NCI-H2081 (cell line): ENCODE measurements at places on chromosomes 4 and X.
A peak's percentile ranks its signal among the peaks of the same experiment; 100 is the strongest.

- no peak for DNase-seq
These were observed 137.1 kb downstream of the GASK1B start for GRCh38 chr4:158035662-158036195.

DNA sequence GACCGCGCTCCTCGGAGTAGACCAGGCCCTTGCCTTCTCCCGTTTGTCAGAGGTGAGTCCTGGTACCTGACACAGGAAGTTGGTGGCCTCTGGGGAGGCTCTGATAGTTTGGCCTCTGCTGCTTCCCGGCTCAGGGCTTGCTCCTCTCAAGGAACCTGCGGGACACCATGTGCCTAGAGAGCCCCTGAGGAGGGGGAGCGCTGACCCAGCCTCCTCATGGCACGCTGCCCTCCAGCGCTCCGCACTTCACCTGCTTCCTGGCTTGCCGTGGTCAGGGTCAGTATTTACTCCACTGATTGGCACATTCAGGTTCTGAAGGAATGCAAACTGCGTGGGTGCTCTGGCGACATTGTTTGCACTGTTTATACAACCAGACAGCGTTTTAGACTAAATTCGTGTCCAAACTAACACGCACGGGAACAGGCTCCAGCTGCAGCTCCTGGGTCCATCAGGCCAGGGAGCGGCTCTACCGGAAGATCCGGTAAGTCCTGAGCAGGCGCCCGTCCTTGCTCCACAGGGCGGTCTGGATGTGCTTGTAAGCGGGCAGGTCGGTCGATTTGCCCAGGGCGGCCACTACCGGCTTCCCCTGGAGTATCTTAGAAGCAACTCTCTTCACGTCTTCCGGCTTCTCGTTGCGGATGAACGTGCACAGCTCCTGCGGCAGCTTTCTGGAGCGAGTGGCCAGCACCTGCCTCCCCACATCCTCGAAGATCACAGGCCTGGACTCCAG, 121.6 kb upstream of the GRID2 start:
- DNase-seq, result no peak

- DNase-seq, result no peak
These were observed 1015.1 kb downstream of the RPA4 start for GRCh38 chrX:97898798-97899197.

GRCh38 chrX:137366018-137366633, 199.8 kb upstream of the ZIC3 start:
- peak; percentile 36 for DNase-seq

- no peak for DNase-seq
These were observed 5.2 kb upstream of the EFNB1 start for GRCh38 chrX:68823413-68824151.

DNA sequence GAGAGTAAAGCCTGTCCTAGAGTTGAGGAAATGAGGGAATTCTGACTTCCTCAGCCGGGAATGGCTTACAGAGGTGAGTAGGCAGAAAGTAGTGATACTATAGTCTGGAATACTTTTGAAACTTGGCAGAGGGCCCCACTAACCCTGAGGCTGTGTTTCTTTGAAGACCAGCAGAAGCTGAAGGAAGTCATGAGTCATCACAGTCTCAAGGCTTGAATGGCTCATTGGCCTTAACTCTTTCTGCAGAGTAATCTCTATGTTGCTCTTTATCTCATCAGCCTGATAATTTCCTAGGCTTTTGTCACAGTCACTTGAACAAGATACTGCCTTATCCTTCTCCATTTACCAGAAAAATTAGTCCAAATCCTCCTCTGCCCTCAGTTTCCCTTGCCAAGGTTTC, 80.8 kb downstream of the ANKRD50 start:
- no peak for DNase-seq

DNA sequence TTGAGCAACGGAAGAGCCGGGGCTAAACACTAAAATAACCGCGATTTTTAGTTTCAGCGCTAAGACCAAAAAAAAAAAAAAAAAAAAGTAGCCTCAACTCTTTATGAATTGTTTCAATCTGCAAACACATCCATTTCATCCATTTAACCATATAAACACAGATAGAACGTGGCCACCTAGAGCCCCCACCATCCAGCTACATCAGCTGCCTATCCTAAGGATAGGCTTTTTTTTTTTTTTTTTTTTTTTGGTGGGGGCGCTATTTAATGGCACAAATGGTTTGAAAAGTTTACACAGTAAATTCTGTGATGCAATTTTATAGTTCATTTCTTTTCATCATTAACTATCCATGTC, 492 bp upstream of the HDAC8 start:
- no peak for DNase-seq

- no peak for DNase-seq
These were observed 3.6 kb downstream of the ANXA10 start for GRCh38 chr4:168095776-168096406.

- DNase-seq, result no peak
These were observed 291.3 kb downstream of the GALNTL6 start for GRCh38 chr4:172104539-172104938.

DNA sequence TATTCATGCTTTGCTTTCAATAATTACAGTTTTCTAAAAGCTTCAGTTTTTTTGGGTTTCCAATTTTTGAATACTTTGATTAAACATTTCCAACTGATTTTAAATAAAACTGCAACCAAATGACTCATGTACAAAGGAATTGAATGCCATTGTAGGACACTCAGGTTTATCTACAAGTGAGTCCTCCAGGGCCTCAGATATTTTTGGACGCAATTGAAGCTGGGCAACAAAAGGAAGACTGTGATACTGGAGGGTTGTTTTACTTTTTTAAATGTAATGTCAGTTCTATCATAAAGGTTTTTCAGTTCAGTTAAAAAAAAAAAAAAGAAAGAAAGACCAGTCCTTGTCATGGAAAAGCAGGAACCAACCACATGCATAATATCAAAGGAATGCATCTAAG, 64.2 kb downstream of the MAGEA10 start:
- no peak for DNase-seq

DNA sequence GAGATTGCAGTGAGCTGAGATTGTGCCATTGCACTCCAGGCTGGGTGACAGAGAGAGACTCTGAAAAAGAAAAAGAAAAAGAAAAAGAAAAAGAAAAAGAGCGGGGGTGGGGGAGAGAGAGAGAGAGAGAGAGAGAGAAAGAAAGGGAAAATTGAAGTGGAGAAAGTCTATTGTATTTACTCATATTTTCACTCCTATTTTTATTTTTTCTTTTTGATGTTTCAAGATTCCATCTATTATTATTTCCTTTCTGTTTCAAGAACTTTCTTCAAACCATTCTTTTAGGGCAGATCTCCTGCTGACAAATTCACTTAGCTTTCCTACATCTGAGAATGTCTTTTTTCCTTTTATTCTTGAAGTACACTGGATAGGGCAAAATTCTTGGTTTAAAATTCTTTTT, 57.5 kb upstream of the HDAC8 start:
- no peak for DNase-seq

GRCh38 chr4:54082168-54082567, 17.8 kb upstream of the CHIC2 start:
- peak; percentile 4 for DNase-seq

GRCh38 chr4:87387237-87387636, 3.8 kb downstream of the HSD17B11 start:
- DNase-seq, result no peak

DNA sequence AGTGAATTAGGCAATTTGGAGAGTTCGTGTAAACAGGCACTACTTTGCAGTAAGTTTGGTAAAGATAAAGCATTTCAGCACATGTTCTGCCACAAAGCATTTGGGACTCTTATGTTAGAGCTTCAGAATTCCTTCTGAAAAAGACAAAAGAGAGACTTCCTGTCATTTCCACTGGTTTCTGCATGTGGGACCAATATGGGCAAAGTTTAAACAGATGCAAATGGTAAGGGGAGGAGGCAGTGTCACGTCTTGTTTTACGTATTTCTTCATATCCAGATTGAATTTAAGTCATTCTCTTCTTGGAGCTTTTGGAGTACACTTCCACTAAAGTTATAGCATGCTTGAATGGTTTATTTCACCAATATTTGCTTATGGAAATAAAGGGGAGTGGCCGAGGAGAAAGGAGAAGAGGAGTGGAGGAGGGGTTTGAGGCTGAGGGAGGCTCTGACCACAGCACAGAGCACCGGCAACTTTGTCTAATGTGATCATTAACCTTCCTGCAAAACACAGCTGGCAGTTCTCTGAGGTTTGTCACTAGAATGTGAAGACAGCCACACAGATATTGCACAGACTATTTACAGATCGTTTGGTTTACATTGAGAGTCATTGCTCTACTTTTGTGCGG, at the start of gene APELA:
Gene APELA, plus strand, starts transcription at position 479 of the 625 bp plus-strand sequence. CDS start 154 bp downstream, outside the sequence.
- DNase-seq, result peak; percentile 1

GRCh38 chr4:1105067-1105466, 8.3 kb downstream of the RNF212 start:
- no peak for DNase-seq

- DNase-seq, result peak; percentile 28
These were observed 831.9 kb downstream of the TRIML1 start for GRCh38 chr4:188971125-188971524.

- no peak for DNase-seq
These were observed 195.4 kb downstream of the ANAPC10 start for GRCh38 chr4:144902614-144903013.

GRCh38 chr4:20395160-20395773, 143.6 kb downstream of the SLIT2 start:
- peak; percentile 99 for DNase-seq

DNA sequence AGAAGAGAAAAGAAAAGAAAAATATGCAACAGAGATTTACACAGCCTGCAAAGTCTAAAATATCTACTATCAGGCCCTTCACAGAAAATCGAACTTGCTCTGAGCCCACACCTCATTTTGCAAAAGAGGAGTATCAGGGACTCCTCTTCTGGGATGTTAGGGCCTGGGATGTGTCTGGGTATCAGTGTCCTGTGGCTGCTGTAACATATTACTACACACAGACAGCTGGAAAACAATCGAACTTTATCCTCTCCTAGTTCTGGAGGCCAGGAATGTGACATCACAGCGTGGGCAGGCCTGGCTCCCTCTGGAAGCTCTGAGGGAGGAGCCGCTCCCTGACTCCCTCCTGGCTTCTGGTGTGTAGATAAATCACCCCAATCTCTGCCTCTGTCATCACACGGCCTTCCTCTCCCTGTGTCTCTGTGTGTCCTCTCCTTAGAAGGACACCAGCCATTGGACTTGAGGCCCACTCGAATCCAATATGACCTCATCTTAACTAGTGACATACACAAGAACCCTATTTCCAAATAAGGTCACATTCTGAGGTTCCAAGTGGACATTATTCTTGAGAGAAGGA, 52.9 kb downstream of the PPP2R2C start:
- DNase-seq, result no peak

DNA sequence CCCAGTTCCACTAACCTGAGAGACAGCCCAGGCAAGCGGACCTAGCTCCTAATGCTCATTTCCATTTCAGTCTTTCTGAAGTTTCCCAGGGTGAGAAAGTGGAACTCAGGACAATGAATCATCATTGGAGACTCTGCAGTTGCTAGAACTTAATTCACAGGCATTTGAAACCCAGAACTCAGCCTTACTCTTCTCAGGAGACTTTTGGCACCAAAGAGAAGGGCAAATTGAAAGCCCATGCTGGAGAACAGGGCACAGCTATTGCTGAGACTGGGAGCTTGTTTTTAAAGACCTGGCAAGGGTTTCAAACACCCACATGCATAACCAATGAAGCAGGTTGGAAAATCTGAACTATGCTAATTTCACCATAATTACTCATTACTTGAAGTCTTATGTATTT, 36.0 kb downstream of the BST1 start:
- DNase-seq, result no peak
